Stimulated activated naive CD4-positive, alpha-beta T cell (primary cell): ENCODE measurements at places on chromosomes 16 and 17.

GRCh38 chr16:80652441-80652840 lies 111.6 kb downstream of the DYNLRB2 start:
- DNase-seq, result no peak

GRCh38 chr17:17523001-17523730 lies 27.0 kb upstream of the RASD1 start:
- no peak for DNase-seq

DNA sequence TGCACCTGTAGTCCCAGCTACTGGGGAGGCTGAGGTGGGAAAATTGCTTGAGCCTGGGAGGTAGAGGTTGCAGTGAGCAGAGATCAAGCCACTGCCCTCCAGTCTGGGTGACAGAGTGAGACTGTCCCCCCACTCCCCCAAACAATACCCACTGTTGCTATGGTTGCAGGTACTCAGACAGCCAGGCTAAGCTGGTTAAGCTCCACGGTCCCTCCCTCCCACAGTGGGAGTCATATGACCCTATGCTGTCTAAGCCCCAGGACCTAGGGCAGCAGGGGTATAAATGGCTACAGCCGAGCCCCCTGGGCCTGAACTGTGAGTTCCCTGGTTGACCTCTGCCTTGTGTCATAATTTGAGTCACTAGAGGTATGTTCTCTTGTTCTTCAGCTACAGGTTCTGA lies 15.9 kb upstream of the RPRML start:
- no peak for DNase-seq

- no peak for DNase-seq
These were observed 177.8 kb downstream of the PRKCA start for GRCh38 chr17:66480243-66480642.

- no peak for DNase-seq
These were observed 16.4 kb downstream of the CDYL2 start for GRCh38 chr16:80788027-80788426.

- no peak for DNase-seq
These were observed 12.0 kb downstream of the ARHGEF15 start for GRCh38 chr17:8322061-8322460.
